Fibroblast of skin of left biceps (primary cell): ENCODE measurements at places on chromosomes 11 and 22.

- no peak for DNase-seq
Observed at GRCh38 chr11:120501976-120502755, 9.4 kb upstream of the GRIK4 start.

DNA sequence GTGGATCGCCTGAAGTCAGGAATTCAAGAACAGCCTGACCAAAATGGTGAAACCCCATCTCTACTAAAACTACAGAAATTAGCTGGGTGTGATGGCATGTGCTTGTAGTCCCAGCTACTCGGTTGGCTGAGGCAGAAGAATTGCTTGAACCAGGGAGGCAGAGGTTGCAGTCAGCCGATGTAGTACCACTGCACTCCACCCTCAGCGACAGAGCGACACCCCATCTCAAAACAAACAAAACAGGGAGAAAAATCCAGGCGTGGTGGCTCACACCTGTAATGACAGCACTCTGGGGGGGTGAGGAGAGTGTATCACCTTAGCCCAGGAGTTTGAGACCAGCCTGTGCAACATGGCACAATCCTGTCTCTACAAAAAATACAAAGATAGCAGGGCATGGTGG, 802.3 kb upstream of the ARHGAP42 start:
- DNase-seq: no peak

DNA sequence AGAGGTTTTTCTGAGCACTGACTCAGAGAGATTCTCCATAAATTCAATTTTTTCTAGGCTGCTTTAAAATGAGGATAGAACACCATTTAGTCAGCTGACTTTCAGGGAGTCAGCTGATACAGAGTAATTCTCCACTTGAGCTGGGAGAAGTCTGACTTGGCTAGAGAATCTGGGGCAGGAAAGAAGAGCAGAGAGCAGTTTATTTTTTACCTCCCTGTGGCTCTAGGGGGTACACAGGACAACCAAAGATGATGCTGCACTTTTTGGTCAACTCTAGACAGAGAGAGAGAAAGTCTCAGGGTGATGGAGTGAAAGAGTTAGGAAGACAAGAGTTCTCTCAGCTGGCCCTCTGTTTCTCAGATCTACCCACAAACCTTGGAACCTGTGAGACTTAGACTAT, 67.3 kb upstream of the EED start:
- no peak for DNase-seq

DNA sequence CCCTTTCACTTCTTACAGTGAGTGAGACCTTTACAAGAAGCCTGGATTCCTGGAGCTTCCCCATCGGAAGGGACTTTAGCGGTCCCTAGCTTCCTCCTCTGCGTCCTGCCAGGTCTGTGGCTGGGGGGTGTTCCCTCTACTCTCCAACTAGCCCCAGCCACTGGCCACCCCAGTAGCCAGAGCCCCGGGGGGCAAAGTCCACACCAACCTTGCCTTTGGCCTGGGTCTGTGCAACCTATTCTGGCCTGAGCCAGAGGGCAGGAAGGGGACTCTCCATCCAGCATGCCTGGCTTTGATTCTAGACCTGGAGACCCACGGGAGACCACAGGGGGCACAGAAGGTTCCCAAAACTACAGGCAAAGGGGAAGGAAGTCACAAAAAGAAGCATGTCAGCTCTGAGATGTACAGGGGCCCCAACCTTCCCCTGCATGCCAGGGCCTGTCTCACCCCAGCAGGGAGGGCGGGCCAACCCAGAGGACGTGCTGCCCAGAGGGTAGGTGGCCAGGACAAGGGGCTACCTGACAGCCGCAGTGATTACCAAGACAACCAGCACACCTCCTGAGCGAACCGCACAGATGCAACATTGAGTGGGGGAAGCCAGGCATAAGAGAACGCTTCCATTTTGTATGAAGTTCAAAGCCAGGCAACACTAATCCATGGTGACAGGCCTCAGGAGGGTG, 52.4 kb downstream of the DSCAML1 start:
- no peak for DNase-seq

DNA sequence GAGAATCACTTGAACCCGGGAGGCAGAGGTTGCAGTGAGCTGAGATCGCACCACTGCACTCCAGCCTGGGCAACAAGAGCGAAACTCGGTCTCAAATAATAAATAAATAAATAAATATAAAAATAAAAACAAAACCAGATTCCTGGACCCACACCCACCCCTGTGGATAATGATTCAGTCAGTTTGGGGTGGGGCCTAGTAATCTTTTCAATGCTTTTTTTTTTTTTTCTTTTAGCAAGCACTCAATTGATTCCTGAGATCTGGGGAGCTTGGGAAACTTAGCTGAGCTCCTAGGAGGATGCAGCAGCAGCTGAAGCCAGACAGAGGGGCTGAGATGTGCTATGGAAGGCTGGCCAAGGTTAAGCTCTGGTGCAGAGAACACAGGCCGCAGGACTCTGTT, 4.6 kb upstream of the PC start:
- no peak for DNase-seq

GRCh38 chr22:28600546-28601143, 79.0 kb downstream of the TTC28 start:
- DNase-seq: peak; percentile 22
